Memory B cell (primary cell): ENCODE measurements at places on chromosomes 3 and 15.

DNA sequence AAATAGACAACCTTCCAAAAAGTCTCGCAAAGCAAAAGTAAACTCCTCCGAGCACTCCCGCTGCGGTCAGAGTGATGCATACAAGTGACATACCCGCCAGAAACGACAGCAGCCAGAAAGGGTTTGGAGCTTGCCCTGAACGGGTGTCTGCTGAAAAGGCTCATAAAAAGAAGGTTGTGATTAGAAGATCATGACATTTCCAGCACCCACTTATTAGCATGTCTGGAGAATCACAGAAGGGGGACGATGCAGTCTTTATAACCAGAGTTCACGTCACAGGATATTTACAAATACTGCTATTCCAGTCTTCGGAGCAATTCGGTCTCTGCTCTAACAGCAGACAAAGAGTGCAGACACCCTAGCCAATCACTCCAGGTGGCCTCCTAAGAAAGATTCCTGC, 59.1 kb upstream of the FRMD4B start:
- H3K27me3 ChIP-seq = no peaks in the 10 kb centered on the region
- H3K4me3 ChIP-seq = no peak overlapping the region
- DNase-seq = no peak
- H3K4me1 ChIP-seq = no peaks in the 10 kb centered on the region

GRCh38 chr3:119145500-119146167, at the start of gene TEX55:
TSS of gene TEX55 (plus strand) at chr3:119146165. CDS start at chr3:119146190, 25 bp downstream.
- no peaks in the 10 kb centered on the region for H3K27me3 ChIP-seq
- no peak within 1 kb of the TSS for H3K4me3 ChIP-seq
- H3K27ac ChIP-seq = no peak within 1 kb of the TSS
- DNase-seq = peak; percentile 3
- no peaks in the 10 kb centered on the region for H3K36me3 ChIP-seq

DNA sequence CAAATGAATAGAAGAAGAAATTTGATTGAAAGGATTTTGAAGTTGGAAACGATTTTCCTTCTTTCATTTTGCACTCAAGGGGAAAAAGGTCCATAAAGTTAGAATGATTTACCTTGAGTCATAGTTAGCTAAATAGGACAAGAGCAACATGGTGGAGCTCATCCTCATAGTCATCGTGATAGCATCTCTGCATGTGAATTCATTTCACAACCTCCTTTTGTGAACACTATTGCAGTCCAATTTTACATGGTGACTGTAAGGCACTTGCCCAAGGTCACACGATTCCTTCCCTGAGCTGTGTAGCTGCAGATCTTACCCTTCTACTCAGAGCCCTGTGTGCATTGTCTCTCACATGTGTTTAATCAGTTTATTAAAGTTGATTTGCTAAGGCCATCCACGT, 359.8 kb upstream of the C2CD4B start:
- H3K27me3 ChIP-seq = peaks cover 10% of the 10 kb centered on the region
- no peaks in the 10 kb centered on the region for H3K4me1 ChIP-seq
- no peak for DNase-seq

DNA sequence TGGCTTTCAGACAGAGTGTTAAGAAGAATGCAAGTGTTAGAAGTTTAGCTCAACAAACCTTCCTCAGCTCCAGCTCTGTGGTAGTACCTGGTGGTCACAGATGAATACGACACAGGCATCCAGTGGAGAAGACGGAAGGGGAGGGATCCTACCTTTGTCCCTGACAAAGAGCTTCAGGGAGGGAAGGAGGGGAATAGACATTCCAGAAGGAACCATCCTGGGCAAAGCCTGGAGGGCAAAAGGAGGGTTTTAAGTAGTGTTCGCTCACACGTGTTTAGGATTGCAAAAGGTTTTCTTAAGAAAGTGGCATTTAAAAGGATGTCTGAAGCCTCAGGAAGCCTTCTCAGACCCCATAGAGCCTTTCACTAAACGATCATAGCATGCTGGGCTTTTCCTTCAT, 2.8 kb downstream of the CHCHD4 start:
- no peaks in the 10 kb centered on the region for H3K27me3 ChIP-seq
- peaks cover 16% of the 10 kb centered on the region for H3K36me3 ChIP-seq
- no peak for DNase-seq
- H3K27ac ChIP-seq = no peak overlapping the region

DNA sequence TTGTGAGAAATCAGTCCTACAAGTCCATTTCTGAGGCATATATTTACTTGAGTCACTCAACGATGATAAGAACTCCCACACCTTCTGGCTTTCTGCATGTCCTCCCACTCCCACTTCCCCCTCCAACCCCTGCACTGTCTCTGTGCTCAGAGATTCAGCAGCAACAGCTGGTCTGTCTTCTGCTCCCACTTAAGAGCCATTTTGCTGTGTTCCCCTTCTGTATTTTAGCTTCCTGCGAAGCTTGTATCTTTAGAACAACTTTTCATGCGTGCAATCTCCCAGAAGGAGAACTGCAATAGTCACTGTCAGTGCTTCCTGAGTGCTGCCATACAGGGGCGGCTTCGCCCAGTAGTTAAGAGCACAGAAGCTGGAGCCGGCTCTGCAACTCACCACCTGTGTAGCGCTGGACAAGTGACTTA, 90.0 kb upstream of the SPATA12 start:
- no peak for DNase-seq
- H3K4me1 ChIP-seq = peaks cover 7% of the 10 kb centered on the region
- H3K36me3 ChIP-seq = peaks cover 3% of the 10 kb centered on the region
- H3K27ac ChIP-seq = no peak overlapping the region

GRCh38 chr15:27757052-27757451, 342.1 kb downstream of the OCA2 start:
- DNase-seq = no peak
- peaks cover 2% of the 10 kb centered on the region for H3K36me3 ChIP-seq
- no peak overlapping the region for H3K4me3 ChIP-seq
- no peaks in the 10 kb centered on the region for H3K4me1 ChIP-seq

DNA sequence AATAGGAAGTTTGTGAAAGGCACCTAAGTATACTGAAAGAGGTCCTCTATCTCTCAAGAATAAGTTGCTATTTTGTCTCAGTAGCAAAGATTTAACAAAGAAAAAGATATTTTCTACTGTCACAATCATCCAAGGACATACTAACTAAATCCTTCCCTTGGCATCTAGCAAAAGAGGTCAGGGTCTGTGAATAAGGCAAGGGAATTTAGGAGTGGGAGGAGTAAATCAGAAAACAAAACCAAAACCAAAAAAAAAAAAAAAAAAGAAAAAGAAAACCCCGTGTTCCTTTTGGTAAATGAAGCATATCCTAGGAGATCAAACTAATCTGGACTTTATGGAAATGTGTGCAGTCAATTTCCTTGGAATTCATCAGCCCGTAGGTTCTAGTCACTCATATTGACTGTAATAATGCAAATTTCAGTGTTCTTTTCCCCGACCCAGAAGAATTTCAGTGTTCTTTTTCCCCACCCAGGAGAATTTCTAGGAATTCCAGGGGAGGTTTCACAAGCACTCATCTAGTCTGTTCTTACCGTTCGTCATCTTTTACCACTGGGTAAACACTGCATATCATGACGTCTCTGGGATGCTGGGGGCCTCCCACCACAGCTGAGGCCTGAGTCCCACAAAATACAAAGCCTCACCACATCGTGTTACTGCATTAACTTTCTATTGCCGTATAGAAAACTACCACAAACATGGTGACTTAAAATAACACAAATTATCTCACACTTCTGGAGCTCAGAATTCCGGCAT, 113.8 kb upstream of the CCDC54 start:
- peaks cover 2% of the 10 kb centered on the region for H3K4me1 ChIP-seq
- peak overlapping the region; percentile 47 for H3K4me3 ChIP-seq
- peaks cover 2% of the 10 kb centered on the region for H3K36me3 ChIP-seq
- H3K27me3 ChIP-seq = peaks cover 2% of the 10 kb centered on the region
- DNase-seq = no peak

- H3K4me1 ChIP-seq = peaks cover 11% of the 10 kb centered on the region
- H3K4me3 ChIP-seq = peak overlapping the region; percentile 60
- no peak for DNase-seq
- H3K27me3 ChIP-seq = no peaks in the 10 kb centered on the region
Measured at GRCh38 chr15:43808960-43809678, 8.7 kb downstream of the HYPK start.

- H3K4me1 ChIP-seq = peaks cover 7% of the 10 kb centered on the region
- no peaks in the 10 kb centered on the region for H3K27me3 ChIP-seq
Measured at GRCh38 chr3:160370987-160371857, 27.8 kb downstream of the IFT80 start.

GRCh38 chr3:178982137-178982536, 89.5 kb downstream of the ZMAT3 start:
- peaks cover 19% of the 10 kb centered on the region for H3K36me3 ChIP-seq
- peaks cover 5% of the 10 kb centered on the region for H3K4me1 ChIP-seq
- H3K4me3 ChIP-seq = no peak overlapping the region
- H3K27ac ChIP-seq = peak overlapping the region; percentile 41
- DNase-seq = no peak
- H3K27me3 ChIP-seq = no peaks in the 10 kb centered on the region
